ENCODE measurements at places on chromosomes 11 and 22. TPM values are rescaled to one million over a fixed set of nuclear protein-coding genes. Genes with fewer than 3 reads are reported as not detected.

GRCh38 chr22:43443152-43443471, 31.3 kb downstream of the MPPED1 start:
- DNase-seq, result no peak

DNA sequence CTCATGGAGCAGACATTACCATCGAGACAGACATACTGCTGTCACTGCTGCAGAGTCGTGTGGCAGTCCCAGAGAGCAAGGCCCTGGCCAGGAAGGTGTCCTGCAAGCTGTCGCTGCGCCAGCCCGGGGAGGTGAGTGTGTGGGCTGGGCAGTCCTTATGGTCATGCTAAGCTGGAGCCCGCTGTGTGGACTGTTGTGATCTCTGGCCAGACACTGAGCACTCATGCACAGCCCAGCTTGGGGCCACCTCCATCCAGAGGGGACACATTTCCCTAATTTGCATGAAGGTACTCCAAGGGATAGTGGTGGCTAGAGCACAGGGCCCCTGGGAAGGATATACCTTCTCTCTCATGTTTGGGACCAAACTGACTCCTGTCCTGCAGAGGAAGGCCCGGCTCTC, 9.6 kb downstream of the ANKK1 start:
- no peak for DNase-seq

- DNase-seq, result no peak
Observed at GRCh38 chr11:93614173-93614722, 47.2 kb upstream of the CEP295 start.

RIC3 gene
- total RNA-seq, result not detected

C11orf52 gene
- total RNA-seq, result not detected

OR8H2 gene
- total RNA-seq, result not detected
